ENCODE measurements at places on chromosomes 12 and 14.

DNA sequence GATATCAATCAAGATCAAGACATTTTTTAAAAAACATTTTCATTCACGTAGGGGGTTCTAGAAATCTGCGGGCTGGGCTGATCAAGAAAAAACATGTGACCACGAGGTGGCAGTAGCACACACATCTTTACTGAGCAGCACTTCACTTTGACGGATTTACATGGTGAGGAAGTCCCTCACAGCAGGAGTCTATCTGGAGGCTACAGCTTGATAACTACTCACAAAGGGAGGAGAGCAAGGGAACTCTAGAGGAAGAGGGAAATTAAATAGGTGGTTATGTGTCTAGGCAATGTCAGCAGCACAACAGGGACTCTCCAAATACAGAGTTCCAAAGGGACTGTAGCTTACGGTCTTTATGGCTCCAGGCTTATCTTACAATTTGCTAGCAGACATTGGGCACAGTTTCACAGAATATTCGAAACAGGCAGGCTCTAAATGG lies 248.1 kb downstream of the DPY19L2 start:
- no peak for DNase-seq

GRCh38 chr14:79028281-79028680 lies 858.1 kb downstream of the NRXN3 start:
- DNase-seq = no peak

DNA sequence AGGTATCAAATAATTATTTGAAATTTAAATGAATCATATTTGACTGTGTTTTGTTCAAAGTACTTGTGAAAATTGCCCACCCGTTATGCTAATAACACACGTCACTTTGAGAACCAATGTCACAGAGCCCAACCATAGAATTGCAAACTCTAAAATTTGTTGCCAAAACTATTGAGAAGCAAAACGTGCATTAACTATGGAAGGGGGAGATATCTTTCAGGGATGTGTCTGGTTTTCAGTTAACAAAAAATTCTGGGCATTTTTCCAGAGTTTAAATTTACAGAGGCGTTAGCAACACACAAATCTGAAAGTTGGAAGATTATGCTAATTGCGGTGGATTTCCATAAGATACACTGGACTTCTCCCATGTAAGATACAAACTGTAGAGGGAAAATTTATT lies 371.8 kb upstream of the E2F7 start:
- DNase-seq = no peak

DNA sequence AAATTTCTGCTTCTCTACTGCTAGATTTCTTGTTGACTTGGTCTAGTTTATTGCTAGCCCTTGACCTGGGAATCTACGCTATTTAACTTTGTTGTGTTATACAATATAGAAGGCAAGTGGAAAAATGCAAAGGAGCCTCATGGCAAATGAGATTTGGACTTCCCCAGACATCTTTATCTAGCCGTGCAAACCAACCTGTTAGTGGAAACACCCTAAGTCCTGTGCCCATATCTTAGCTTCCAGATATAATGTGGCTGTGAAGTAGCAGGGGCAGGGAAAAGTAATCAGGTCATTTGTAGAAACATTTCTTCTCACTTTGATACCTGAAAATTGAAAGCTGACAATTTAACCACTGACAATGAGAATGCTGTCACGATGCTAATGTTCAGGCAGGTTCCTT lies 90.7 kb upstream of the ATP2B1 start:
- DNase-seq = no peak

DNA sequence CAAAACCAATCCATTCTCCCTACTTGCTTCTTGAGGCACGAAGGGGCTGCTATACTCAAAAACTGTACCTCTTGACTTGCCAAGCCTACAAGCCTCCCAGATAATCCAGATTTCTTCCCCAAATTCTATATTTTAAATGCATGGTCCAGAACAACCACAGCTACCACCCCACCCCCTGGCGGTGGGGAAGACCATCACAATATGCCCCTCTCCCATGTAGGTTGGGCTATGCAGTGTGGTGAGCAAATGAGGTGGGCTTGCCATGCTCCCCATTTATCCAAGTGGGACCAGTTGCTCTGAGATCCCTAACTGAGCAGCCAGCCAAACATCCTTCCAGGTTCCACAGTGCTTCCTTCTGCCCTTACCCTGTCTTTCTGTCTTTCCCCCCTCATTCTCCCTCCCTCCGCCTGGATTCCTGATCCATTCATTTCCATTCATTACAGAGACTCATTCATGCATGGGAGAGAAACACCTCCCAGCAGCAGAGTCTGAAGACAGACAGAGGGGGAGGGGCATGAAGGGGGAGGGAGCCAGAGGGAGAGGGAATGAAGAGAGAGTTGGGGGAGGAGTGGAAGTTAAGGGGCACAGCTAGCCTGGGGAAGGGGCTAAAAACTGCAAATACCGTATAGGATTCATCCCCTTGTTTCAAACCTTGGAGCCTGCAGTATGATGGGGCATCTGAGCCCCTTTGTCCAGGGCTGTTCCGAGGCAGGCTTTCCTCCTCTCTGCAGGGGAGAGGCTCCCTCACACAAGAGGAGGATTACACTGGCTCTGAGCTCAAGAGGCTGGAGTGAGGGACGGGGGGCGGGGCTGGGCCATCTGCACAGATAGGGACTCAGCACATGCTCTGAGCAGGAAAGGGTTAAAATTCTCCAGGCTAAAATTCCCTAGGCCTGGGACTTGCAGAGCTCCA lies 4.4 kb downstream of the ZNF219 start:
- DNase-seq = no peak

GRCh38 chr14:25069879-25070278 lies 19.9 kb upstream of the STXBP6 start:
- DNase-seq = no peak

DNA sequence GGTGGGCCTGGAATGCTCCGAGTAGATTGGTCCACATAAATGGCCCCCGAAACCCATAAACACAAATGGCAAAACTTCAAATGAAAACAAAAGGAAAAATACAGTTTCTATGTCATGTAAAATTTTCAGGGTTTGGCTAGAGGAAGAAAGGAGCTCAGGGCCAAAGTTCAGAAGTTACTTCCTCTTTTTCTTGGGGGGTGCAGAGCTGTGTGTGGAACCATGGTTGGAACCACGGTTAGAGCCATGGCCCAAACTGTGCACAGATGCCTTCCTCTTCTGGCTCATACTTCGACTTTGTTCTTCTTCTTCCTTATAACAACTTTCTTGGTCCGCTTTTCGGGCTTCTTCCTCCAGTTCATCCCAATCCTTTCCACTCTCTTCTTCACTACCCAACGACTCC lies 51.7 kb downstream of the MGST1 start:
- DNase-seq = no peak

DNA sequence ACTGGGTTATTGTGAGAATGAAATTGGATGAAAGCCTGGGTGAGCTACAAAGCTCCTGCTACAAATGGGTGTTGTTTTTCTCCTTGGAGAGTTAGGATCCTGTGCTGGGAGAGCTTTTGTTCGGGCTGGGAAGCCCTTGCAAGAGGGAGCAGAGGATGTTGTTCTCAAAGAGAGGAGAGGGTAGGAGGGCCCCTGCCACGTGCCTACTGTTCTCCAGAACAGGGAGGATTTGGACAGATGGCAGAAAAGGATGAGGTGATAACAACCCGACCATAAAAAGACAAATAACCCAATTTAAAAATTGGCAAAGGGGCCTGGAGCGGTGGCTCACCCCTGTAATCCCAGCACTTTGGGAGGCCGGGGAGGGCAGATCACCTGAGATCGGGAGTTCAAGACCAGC lies 68.8 kb downstream of the GALNT16 start:
- no peak for DNase-seq

GRCh38 chr14:106691601-106692291 lies 1165.4 kb downstream of the TMEM121 start:
- peak; percentile 72 for DNase-seq

GRCh38 chr12:53289891-53290290 lies 5.5 kb upstream of the PFDN5 start:
- no peak for DNase-seq

DNA sequence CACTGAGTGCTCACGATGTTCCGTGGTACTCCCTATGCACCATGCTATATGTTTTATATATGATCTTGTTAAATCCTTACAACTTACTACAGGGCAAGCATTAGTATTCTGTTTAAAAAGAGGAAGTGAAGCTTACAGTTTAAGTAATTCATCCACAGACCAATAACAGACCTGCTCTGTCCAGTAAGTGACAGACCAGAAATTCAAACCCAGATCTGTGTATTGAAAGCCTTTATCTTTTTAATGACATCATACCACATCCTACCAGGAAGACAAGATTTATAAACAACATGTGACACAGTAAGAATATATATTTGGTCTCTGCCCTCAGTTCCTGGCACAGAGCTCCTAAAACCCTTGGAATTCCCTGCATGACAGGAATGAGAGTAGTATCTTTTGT lies 206.5 kb downstream of the STXBP6 start:
- DNase-seq = no peak

DNA sequence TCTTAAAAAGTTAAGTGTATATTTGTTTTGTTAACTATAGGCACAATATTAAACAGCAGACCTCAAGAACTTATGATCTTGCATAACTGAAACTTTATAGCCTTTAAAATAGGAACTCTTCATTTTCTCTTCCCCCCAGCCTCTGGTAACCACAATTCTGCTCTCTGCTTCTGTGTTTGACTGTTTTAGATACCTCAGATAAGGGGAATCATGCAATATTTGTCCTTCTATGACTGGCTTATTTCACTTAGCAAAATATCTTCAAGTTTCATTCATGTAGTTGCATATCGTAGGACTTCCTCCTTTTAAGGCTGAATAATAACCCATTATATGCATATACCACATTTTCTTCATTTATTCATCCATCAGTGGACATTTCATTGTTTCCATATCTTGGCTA lies 131.3 kb downstream of the PTPRO start:
- no peak for DNase-seq

DNA sequence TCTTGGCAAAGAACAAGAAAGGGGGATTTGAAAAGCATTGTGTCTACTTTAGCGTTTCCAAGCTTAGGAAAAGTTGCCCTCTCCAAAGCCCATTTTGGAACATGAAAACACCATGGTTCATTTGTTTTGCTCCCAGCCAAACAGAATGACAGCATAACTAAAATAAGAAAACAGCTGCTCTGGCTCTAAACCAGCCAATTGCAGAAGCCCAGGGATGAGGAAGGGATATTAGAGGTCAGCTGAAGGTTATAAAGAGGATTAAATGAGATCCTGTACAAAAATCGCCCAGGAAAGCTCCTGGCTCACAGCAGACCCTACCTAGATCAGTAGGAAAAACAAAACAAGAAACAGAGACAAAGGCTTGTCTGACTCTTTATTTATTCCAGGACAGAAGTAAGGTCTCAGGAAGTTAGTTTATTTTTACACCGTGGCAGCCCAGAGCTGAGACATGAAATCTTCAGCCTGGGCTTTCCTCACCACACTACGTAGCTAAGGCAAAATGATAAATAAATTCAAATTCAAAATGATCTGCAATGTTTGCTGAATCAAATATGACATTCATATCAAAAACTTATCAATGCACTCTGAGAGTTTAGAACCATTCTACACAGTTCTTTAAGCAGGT lies 25.9 kb downstream of the SPX start:
- DNase-seq = no peak

DNA sequence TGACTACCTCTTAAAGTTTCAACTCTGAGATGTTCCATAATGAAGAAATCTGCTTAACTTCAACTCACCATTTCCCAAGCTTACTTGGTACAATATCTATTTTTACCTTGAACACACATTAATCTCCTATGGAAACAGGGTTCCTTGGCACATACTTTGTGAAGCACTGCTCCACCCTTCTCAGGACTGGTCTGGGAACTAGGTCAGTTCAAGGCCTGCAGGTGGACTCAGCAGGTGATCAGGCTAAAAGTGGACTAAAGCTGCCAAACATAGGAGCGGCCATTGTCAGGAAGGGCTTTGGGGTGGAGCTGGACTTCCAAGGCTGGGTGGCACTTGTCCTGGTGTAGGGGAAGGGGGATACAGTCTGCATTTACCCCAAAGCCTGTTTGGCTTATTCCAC lies 202.3 kb downstream of the NUAK1 start:
- DNase-seq = no peak

DNA sequence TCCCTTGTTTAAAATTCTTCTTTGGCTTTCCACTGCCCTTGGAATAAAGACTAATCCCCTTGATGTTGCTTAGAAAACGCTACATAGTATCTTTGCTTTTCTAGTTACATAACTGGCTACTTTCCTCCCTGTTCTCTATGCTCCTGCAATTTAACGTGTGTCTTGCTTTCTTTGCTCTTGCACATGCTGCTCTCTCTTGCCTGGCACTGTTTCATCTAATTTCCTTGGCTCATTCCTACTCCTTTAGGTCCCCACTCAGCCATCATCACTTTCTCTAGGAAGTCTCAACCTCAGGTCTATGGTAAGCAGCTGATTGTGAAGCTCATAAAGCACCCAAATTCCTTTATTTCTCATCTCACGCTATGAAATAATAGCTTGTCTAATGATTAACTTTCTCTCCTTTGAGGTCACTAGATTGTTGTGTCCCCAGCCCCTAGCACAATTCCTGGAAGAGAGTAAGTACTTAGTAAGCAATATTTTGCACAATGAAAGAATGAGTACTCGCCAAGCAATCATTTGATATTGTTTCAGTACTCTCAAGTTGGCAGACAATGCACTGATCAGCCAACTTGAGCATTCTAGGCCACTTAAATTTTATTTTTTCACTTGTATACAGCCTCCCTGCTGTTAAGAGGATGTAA lies 3.3 kb downstream of the ALDH6A1 start:
- DNase-seq = no peak

DNA sequence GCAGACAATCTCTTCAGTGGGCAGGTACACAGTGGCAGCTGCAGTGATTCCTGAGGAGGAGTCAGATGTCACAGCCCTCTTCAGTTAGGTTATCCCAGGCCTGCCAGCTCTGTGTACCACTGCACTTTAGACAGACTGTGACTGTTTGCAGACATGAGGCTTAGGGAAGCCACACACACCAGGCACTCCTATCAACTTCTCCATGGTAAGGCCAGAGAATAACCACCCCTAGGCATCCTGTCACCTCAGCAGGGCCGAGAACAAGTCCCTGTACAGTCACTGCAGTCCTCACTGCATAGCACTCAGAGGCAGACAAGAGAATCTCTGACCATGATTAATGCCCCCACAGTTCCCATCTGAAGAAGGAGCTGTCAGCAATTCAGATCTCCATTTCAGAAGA lies 296.5 kb downstream of the GALC start:
- no peak for DNase-seq

DNA sequence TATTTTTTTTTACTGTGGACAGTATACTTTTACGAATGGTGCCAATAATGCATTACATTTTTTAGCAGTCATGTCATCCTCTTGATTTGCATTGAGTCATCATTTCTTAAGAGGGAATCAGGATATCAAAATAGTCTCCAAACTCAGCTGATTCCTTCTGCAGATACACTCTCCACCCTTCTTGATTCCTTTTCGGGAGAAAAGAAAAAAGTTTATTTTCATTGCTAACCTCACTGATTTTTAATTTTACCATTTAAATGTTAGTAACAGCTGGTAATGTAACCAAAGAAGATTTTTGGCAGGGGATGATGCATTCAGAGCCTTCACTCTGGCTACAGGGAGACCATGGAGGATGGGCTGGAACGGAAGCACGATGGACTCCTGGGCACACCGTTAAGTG lies 47.5 kb downstream of the MRPL42 start:
- no peak for DNase-seq

- DNase-seq = no peak
Measured at GRCh38 chr14:105830171-105830570, 303.8 kb downstream of the TMEM121 start.

GRCh38 chr12:27212861-27213260 lies 31.2 kb upstream of the STK38L start:
- no peak for DNase-seq

- DNase-seq = no peak
Measured at GRCh38 chr12:89717759-89718523, 9.3 kb upstream of the ATP2B1 start.

- no peak for DNase-seq
Measured at GRCh38 chr14:94176808-94177207, 2.7 kb downstream of the PPP4R4 start.

- DNase-seq = no peak
Measured at GRCh38 chr14:94342334-94342934, 19.3 kb upstream of the SERPINA6 start.

All from activated CD4-positive, CD25-positive, alpha-beta regulatory T cell treated with anti-CD3 and anti-CD28 coated beads, Interleukin-2, amount 50 U/mL, for 72 hours (primary cell).